Tongue (tissue), 3 donors: ENCODE measurements at places on chromosomes 2 and 18. TPM values are rescaled to one million over a fixed set of nuclear protein-coding genes. Genes with fewer than 3 reads are reported as not detected.
A peak's percentile ranks its signal among the peaks of the same experiment; 100 is the strongest.

CPO gene
- total RNA-seq: 1.6 TPM

TMEM178A gene
- 4.9 TPM for total RNA-seq

SLC19A3 gene
- 5.3 TPM for total RNA-seq

PRLH gene
- not detected for total RNA-seq

ZNF516 gene
- 55.4 TPM for total RNA-seq

SPHKAP gene
- total RNA-seq: 18.2 TPM

PRSS56 gene
- 0.82 TPM for total RNA-seq

ALK gene
- 0.41 TPM for total RNA-seq

ASB18 gene
- total RNA-seq: 3.5 TPM

DNA sequence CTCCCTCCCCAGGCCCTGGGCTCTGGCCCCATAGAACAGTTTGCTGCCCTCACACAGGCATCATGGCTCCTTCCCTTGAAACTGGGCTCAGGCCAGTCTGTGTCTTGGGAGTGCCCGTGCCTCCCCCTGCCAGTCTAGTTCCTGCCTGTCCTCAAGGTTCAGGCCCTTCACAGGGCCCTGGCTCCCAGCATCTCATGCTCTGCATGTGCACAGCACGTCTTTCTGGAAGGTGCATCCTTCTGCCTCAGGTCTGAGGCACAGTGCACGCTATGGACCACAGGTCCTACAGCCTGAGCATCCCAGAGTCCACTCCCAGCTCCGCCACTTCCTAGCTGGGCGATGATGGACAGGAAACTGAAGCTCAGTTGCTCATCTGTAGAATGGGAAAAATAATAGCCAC lies 35.6 kb upstream of the FOSL2 start:
- DNase-seq: no peak

DNA sequence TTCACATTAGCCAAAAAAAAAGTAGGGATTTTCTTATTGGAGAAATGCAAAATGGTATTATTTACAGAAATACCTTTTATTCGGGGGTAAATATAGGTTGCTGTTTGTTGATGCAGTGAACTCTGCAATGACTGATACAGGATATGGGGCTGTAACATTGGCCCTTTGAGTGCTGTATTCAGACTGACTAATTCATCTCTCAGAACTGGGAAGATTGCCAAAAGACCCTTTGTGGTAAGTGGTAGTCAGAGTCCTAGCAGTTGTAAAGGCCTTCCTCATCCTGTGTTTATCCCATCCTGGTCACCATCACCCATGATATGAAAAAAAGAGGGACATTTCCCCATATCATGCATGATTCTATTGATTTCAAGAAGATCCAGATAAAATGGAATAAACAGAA lies 14.0 kb upstream of the DCC start:
- DNase-seq: peak; percentile 13

DNA sequence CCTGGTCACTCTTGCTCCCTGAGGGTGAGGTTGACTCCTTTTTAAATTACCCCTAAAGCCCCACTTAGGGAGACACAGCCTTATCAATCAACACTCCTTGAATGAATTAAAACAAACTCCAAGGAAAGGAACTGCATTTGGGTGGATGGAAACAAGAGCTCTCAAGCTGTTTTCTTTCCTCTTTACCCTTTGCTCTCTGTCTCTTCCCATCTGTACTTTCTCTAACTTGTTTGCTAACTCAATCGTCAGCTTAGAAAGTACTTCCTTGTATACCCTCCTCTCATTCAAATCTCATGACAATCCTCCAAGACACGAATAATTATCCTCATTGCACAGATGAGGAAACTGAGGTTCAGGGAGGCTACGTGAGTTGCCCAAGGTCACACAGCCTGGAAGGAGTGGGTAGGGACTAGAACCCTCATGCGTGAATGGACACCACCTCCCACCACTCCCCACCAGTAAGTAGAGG lies 32.7 kb downstream of the ZFP36L2 start:
- DNase-seq: no peak

DNA sequence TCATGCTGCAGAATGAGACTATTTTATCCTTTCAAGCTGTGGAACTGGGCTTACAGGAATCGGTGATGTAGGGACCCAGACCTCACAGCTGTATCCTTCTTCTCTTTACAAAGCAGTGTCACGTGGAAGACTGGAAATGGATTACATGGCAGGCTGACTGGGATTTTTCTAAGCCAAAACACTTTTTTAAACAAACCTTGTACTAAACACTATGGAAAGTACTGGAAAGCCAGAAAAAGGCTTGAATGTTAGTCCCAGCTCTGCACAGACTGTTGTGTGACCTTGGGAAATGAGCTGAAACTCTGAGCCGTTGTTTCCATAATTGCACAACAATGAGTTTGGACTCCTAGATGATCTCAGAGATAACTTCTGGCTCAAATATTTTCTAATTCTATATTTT lies 7.6 kb upstream of the ADAM23 start:
- DNase-seq: peak; percentile 42

GRCh38 chr2:240308111-240308651 lies 127.3 kb upstream of the GPC1 start:
- no peak for DNase-seq

DNA sequence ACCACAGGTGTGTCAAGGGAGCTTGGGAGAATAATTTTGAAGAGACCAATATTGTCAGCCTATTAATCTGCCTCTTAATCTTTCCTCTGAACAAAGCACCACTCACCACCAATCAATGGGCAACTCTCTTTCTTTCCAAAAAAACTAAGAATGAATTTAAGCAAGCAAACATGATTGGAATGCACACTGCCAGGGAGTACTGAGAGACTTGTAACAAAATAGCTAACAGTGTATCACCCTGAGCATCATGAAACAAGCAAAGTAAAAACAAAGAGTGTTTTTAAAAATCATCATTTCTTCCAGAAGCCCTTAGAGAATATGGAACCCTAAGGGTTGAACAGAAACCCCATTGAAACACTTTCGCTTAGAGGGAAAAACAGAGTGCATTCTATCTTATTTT lies 299.7 kb downstream of the DSEL start:
- no peak for DNase-seq

DNA sequence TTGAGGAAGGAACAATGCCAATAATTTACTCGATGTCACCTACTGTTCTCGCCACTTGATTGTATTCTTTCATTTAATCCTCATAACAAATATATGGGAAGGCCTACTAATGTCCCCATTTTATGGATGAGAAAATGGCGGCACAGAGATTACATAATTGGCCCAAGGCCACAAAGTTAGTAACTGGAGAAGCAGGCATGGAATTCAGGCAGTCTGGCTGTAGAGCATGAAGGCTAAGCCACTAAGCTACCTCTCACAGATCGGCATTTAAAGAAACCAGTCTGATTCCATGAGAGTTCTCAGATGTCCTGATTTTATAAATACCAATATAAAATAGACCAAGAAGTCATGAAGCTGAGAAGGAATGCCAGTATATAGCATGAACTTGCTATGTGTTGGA lies 121.8 kb upstream of the EPAS1 start:
- no peak for DNase-seq

GRCh38 chr2:157839162-157839801 lies 36.8 kb downstream of the ACVR1 start:
- peak; percentile 94 for DNase-seq

GRCh38 chr2:8680822-8681760 lies 765 bp upstream of the ID2 start:
- peak; percentile 70 for DNase-seq

GRCh38 chr18:79334496-79335233 lies 61.1 kb upstream of the NFATC1 start:
- no peak for DNase-seq

DNA sequence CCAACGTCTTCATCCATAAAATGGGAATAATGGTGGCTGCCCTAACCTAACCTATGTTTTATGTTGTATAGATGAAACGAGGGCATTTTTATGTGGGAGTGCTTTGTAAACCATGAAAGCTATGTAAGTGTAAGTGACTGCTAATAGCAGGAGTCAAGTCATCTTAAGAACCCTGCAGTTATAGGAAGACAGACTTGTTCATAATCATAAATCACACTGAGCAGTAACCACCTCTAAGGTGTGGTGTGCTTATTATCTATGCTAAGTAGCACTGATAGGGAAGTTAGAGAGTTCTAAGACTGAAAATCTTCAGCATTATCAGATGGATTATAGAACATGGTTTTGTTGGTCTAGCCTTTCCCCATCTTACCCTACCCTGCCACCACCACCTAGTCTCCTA lies 24.2 kb upstream of the NRP2 start:
- no peak for DNase-seq

DNA sequence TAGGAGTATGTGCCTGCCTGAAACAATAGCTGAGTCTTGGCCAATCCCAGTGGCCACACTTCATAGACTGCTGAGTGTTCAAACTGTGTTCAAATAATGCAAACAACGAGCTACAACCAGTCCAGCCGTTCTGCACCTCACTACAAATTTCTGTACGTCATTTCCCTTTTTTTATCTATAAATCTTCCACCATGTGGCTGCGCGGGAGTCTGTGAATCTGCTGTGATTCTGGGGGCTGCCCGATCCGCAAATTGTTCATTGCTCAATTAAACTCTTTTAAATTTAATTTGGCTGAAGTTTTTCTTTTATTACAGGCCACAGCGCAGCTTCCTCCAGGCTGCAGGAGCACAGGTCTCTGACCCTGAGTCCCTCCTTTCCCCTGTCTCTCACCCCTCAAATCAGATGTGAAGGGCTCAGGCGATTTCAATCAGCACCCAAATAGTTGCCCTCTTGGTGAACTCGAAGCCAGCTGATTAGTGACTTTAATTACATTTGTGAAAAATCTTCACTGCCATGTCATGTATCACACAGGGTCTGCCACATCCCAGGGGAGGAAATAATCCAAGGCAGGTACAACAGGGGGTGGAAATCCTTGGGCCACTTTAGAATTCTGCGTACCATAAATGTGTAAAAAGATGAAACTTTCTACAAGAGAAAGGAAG lies 145.6 kb downstream of the NDUFA10 start:
- DNase-seq: no peak
